ENCODE measurements at places on chromosomes 3 and 15.

DNA sequence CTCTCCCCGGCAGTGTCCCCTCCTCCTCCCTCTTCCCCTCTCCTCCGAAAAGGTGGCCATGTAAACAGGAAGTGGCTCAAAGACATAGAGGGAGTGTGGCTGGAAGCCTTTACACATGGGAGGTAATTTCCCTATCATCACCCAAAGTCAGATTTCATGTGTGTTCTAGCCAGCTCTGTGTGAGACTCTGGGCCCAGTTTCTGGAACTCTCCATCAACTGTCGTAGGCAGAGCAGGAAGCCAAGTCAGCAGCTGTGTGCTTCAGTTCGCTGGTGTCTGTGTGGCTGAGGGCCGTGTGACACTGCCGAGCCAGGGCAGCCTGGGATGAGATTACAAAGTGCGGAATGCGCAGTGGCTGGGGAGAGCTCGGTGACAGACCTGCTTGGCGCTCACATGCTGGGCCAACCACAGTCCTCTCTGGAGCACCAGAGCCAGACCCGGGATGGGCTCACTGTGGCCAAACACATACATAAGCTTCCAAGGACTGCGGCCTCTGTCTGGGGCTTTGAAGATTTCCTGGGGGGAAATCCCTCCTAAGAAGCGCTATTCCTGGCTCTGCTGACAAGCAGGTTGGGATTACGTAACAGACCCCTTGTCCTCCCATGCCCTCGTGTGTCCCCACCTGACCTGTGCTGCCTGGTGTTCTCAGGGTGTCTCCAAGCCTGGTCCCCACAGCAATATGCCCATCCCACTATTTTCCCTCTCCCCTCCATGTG is 50.7 kb downstream of the UMPS start:
- no peak for DNase-seq

- DNase-seq = no peak
Measured at GRCh38 chr3:121796970-121797369, 37.9 kb downstream of the IQCB1 start.

- DNase-seq = no peak
Measured at GRCh38 chr3:149783576-149783975, 8.8 kb downstream of the ANKUB1 start.

GRCh38 chr3:177601152-177601551 is 403.9 kb upstream of the TBL1XR1 start:
- DNase-seq = no peak

DNA sequence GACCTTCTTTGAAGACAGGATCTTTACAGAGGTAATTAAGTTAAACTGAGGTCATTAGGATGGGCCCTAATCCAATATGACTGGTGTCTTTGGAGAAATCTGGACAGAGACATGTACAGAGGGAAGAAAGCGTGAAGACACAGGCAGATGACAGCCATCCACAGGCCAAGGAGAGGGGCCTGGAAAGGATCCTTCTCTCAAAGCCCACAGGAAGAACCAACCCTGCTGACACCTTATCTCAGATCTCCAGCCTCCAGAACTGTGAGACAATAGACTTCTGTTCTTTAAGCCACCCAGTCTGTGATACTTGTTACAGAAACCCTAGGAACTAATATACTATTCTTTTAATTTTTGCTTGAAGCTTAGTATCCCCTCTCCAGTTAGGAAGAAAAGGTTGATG is 74.2 kb downstream of the WDR76 start:
- DNase-seq = no peak

GRCh38 chr15:27932600-27932999 is 166.5 kb downstream of the OCA2 start:
- DNase-seq = no peak

GRCh38 chr3:69926385-69926784 is 73.1 kb upstream of the SAMMSON start:
- no peak for DNase-seq

DNA sequence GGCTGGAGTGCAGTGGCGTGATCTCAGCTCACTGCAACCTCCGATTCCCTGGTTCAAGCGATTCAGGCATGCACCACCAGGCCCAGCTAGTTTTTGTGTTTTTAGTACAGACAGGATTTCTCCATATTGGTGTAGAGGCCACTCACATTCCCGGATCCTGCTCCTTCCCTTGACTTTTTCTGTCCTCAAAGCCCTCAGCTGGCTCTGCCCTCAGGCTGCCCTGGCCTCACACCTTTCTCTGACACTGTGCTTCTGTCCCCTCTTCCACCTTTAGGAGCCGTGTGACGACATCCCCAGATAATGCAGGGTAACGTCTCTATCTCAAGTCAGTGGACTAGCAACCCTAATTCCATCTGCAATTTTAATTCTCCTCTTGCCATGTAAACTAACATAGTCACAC is 8.6 kb upstream of the CYFIP1 start:
- DNase-seq = no peak

Measured in T-helper 2 cell (primary cell).